ENCODE measurements at places on chromosomes 16 and 17. TPM values are rescaled to one million over a fixed set of nuclear protein-coding genes. Genes with fewer than 3 reads are reported as not detected.

- peak within 1 kb of the TSS; percentile 76 for H3K4me3 ChIP-seq
- no peak within 1 kb of the TSS for H3K27ac ChIP-seq
- peaks cover 17% of the 10 kb centered on the region for H3K4me1 ChIP-seq
These were observed at the start of gene NETO2 for GRCh38 chr16:47143677-47144558. Gene NETO2, minus strand, starts transcription at chr16:47143945. Its CDS starts 333 bp downstream, at chr16:47143612.

The WFDC1 gene
- total RNA-seq: not detected

DNA sequence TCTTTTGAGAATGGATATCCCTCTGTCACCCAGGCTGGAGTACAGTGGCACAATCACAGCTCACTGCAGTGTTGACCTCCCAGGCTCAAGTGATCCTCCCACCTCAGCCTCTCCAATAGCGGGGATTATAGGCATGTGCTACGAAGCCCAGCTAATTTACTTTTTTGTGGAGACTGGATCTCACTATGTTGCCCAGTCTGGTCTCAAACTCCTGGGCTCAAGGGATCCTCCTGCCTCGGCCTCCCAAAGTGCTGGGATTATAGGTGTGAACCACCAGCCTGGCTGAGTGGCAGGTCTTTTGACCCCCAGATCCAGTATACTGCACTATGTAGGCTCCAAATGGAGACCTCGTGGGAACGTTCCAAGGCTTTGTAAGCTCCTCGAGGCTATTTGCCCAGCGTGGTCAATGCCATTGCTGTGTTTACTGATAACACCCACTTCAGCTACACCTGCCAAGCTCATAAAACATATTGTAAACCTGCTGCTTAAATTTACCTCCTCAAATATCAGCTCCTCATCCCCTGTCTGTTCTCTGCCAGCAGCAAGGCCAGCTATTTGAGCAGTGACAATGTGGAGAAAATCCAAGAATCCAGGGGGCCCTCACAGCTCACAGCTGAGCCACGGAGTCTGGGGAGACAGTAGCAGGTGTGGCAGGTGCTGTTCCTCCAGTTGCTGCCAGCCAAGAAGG is 16.2 kb upstream of the KIFC3 start:
- no peaks in the 10 kb centered on the region for H3K36me3 ChIP-seq
- no peak overlapping the region for H3K27ac ChIP-seq
- DNase-seq: no peak
- no peak overlapping the region for H3K4me3 ChIP-seq
- H3K4me1 ChIP-seq: peaks cover 9% of the 10 kb centered on the region

The SKAP1 gene
- 55.4 TPM for total RNA-seq

The CCT6B gene
- 1.9 TPM for total RNA-seq

The RNF167 gene
- total RNA-seq: 166 TPM

The SYT17 gene
- not detected for total RNA-seq

DNA sequence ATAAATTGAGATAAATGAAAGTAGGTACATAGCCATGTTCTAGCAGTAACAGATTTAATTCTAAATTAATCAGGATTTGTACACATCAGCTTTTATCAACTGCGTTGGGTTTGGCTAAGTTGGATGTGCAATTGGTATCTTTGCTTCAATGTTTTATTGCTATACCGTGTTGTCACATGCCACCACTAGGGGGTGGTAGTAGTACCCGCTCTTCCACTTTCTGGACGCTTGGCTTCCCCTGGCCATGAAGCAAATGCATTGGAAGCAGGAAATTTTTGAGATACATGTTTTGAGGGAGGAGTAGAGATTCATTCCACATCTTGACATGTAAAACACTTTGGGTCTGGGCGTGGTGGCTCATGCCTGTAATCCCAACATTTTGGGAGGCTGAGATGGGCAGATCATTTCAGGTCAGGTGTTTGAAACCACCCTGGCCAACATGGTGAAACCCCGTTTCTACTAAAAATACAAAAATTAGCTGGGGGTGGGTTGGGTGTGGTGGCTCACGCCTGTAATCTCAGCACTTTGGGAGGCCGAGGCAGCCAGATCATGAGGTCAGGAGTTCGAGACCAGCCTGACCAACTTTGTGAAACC is 58.6 kb downstream of the EMP2 start:
- no peak overlapping the region for H3K27ac ChIP-seq
- H3K4me1 ChIP-seq: no peaks in the 10 kb centered on the region
- DNase-seq: peak; percentile 4
- H3K27me3 ChIP-seq: peaks cover 14% of the 10 kb centered on the region
- H3K36me3 ChIP-seq: no peaks in the 10 kb centered on the region
